ENCODE measurements at places on chromosomes 3 and 15. TPM values are rescaled to one million over a fixed set of nuclear protein-coding genes. Genes with fewer than 3 reads are reported as not detected.

- H3K4me3 ChIP-seq, result no peak overlapping the region
- peak; percentile 76 for DNase-seq
- H3K36me3 ChIP-seq, result peaks cover 30% of the 10 kb centered on the region
Observed at GRCh38 chr3:186540221-186540834, 3.9 kb downstream of the CRYGS start.

DNA sequence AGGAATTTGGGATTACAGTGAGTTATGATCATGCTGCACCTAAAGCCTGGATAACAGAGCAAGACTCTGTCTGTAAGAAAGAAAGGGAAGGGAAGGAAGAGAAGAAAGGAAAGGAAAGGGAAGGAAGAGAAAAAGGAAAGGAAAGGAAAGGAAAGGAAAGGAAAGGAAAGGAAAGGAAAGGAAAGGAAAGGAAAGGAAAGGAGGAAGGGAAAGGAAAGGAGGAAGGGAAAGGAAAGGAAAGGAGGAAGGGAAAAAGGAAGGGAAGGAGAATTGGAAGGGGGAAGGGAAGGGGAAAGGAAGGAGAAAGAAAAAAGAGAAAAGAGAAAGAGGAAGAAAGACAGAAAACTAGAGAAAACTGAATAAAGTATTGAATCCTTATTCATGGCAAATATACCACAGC, 359.8 kb downstream of the ULK4 start:
- no peaks in the 10 kb centered on the region for H3K36me3 ChIP-seq
- H3K4me1 ChIP-seq, result no peaks in the 10 kb centered on the region
- no peak overlapping the region for H3K27ac ChIP-seq
- DNase-seq, result no peak

DNA sequence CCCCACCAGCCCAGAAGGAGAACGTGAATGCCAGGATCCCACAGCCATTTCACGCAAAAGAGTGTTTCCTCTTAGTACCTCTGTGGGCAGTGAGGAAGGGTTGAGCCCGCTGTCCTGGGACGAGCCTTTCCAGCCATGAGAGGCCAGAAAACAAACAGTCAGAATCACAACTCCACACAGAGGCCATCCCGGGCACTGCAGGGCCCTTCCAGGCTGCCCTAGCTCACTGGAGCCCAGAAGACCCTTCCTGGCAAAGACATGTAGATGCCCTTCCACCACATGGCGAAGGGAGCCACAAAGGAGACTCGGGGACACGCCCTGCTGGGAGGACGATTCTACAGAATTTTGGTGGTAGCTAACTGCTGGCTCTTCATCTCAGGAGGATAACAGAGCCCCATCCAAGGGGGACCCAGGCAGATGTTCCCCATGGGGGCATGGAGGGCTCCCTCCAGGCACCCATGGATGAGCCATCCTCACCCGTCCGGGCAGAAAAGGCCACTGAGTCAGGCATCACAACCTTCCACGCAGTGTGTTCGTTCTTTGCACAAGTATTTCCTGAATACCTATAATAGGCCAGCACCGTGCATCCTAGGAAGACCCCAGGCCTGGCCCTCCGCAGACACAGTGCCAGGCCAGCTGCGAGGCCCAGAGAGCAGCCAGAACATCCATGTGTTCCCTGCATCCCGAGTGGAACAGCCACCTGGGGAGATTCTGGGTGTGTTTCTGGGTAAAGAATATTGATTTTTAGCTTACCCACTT, 47.2 kb downstream of the SLC12A8 start:
- H3K27ac ChIP-seq, result no peak overlapping the region
- H3K4me1 ChIP-seq, result no peaks in the 10 kb centered on the region
- H3K4me3 ChIP-seq, result no peak overlapping the region
- H3K27me3 ChIP-seq, result peaks cover 25% of the 10 kb centered on the region
- H3K36me3 ChIP-seq, result no peaks in the 10 kb centered on the region
- DNase-seq, result no peak

DNA sequence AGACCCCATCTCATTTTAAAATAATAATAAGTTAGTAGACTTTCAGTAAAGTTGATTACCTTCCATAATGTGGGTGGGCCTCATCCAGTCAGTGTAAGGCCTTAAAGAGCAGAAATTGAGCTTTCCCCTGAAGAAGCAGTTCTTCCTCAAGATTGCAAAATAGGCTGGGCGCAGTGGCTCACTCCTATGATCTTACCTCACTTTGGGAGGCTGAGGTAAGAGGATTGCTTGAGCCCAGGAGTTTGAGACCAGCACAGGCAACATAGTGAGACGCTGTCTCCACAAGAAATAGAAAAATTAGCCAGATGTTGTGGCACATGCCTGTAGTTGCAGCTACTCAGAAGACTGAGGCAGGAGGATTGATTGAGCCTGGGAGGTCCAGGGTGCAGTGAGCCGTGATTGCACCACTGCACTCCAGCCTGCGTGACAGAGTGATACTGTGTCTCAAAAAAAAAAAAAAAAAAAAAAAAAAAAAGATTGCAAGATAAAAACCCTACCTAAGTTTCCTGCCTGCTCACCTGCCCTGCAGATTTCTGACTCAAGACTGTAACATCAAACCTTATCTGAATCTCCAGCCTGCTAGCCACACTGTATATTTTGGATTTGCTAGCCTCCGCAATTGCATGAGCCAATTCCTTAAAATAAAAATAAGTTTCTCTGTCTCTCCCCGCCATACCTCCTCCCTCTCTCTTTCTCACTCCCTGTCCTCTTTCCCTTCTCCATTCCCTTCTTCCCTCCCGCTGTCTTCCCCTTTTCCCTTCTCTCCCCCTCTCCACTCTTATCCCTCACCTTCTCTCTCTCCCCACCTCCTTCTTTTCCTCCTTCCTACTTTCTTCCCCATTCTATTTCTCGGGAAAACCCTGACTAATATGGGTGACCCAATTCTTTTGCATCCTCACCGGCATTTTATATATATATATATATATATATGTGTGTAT, 16.9 kb downstream of the KLHL18 start:
- H3K27me3 ChIP-seq, result no peaks in the 10 kb centered on the region
- peaks cover 28% of the 10 kb centered on the region for H3K4me1 ChIP-seq
- DNase-seq, result no peak
- no peak overlapping the region for H3K27ac ChIP-seq

DNA sequence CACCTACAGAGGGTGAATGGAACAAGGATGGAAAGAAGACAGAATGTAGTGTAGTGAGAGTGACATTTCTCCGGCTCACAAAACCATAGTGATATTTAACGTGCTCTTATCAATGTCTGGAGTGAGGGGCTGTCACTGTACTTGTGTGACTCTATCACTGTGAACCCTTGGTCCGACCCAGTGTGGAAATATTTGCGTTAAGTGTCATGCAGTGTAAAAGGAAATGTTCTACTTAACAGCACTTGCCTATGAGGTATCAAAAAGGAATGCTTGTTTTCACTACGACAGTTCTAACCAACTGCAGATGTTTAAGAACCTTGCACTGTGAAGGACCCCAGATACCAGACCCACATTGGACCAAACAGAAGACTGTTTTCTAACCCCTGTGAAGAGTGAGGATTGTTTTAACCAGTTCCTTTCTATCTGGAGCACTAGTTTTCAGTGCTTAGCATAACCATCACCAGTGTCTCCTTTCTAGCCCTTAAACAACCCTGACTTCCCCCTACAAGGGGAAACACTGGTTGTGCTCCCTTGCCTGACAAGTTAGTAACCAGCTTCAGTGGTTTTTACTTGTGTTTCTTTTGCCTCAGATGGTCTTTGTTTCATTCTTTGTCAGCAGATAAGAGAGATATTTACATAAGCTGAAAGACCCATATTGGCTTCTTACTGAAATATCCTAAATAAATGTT, 144.7 kb upstream of the ABHD17C start:
- no peaks in the 10 kb centered on the region for H3K4me1 ChIP-seq
- H3K27me3 ChIP-seq, result peaks cover 12% of the 10 kb centered on the region
- DNase-seq, result no peak

DNA sequence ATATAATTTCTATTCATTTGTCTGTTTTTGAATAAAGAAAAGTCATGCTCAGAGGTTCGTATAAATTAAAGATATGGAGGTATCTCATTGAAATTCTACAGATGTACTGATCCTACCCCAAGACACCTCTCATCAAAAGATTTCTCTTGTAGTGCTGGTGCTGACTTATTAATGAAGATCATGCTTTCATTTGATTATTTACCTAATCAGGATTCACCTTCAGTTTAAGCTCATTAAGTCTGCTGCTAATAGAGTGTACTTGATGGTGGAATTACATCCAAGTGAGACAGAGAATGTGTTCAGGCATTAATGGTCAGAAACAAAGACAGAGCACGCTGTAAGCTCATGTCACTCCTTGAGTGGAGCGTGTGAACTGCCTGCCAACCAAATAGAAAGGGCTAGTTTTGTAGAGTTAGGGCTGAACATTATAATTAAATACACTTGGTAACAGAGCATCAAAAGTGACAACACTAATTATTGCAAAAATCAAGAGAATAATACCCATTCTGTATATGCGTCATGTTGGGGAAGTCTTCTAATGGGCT, 45.5 kb downstream of the KBTBD12 start:
- H3K27me3 ChIP-seq, result peaks cover 19% of the 10 kb centered on the region
- H3K36me3 ChIP-seq, result no peaks in the 10 kb centered on the region
- H3K4me3 ChIP-seq, result no peak overlapping the region

Gene SNX22
- total RNA-seq, result 1.1 TPM

Gene GOLGA8J
- total RNA-seq, result not detected

Data from activated T-helper 1 cell treated with anti-CD3 and anti-CD28 coated beads, Interleukin-12 subunit alpha, Interleukin-12 subunit beta, Interleukin-2, Interleukin-4 antibody, amounts not matched to agents 30 ng/mL and 10 ng/mL and 1 ng/mL, durations not matched to agents 14 hours and 24 hours and 36 hours (primary cell).